ENCODE measurements at places on chromosomes 2 and 18. TPM values are rescaled to one million over a fixed set of nuclear protein-coding genes. Genes with fewer than 3 reads are reported as not detected.

KCNIP3 gene
- total RNA-seq, result 2.6 TPM

GRCh38 chr2:215003001-215003400 lies 135.4 kb downstream of the ABCA12 start:
- no peak for DNase-seq

IL36A gene
- total RNA-seq, result not detected

GRCh38 chr2:8418721-8419120 lies 263.1 kb upstream of the ID2 start:
- DNase-seq, result no peak

DNA sequence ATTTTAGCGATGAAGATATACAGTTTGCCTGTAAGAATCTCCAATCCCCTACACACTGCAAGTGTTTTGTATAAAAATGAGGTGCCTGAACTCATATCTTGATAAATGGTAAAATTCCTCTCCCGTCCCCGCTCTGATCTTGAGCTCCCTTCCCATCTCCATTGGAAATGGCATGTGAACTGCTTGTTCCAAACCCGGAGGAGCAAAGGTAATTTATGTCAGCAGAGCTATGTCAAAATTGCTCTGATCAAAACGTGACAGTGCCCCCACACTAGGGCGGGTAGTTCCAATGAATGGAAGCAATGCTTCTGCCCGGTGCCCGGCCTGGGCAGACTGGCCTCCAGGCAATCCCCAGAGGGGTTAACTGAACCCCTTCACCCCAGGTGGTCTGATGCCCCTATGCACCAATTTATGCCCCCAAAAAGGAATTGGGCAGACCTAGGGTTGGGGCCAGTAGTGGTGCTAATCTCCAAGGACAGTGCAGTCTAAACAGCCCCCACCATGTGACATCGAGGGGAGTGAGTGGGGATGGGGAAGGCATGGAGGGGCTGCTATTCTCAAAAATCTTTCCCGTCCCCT lies 3.6 kb upstream of the GMPPA start:
- no peak for DNase-seq

DNA sequence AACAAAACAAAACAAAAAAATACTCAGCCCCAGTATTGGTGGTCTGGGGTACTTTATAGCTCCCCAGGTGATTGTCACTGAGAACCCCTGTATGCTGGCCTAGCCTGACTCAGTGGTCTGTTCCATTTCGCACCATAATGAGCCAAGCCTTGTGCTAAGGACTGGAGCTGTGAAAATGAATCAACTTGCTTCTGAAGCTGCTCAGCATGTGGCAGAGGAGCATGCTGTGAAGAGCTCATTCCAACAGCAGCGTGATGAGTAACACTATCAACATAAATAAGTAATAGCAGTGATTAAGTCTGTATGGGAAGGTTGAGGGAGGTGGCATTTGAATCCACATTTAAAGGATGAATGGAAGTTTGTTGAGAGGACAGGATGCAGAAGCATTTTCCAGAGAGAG lies 67.2 kb upstream of the ATL2 start:
- DNase-seq, result peak; percentile 40

DNA sequence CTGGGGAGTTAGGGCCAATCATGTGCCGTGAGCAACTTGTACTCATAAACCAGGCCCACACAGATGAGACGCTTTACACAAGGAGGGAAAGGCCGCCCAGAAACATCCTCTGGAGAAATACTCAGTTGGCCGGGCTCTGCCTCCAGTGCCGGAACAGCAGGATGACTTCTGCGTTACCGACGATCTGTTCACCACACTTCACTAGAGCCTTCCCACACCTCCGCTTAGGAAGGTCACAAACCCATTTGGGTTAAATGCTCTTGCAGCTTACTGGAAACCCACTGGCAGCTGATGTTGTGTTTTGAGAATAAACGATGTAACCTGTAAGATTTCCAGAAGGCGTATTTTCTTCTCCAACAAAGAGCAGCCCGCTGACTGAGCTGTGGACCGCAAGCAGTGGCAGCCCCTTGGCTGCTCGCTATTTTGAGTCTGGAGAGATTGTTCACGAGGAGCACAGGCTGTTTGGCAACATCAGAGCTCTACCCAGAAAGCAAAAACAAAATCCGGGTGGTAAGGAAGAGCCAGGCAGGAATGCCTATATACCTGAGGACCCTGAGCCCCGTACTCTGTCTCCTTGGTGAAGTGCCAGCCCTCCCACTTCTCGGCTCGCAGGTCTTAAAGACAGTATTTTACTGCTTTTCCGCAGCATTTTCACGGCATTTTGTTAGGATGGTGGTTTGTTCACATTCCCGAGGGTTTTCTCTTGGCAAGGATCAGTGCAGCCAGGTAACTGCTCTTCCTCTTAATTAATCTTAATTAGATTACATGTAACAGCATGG lies 44.0 kb downstream of the COLEC12 start:
- peak; percentile 42 for DNase-seq

DNA sequence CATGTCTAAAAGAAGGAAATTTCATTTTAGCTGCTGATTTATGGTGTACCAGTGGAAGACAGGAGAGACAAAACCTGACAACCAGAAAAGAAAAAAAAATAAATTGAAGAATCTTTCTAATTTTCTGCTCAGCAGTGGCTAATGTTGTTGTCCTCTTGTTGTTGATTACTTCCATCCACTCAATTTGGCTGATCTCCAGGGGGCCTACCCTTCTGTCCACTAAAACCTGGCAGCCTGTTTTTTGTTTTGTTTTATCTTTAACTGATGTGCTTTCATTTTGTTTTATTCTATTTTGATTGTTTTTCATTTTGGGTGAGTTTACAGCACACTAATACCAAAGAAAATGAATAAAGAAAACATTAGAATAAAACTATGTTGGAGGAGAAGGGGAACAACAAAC lies 27.4 kb downstream of the TFPI start:
- peak; percentile 77 for DNase-seq

ZNF236 gene
- total RNA-seq, result 12.5 TPM

- DNase-seq, result peak; percentile 92
Observed at GRCh38 chr2:28463211-28463816, 32.5 kb upstream of the PLB1 start.

Measured in fibroblast of villous mesenchyme (primary cell).